NCI-H226 (cell line): ENCODE measurements at places on chromosomes 13 and 19.

DNA sequence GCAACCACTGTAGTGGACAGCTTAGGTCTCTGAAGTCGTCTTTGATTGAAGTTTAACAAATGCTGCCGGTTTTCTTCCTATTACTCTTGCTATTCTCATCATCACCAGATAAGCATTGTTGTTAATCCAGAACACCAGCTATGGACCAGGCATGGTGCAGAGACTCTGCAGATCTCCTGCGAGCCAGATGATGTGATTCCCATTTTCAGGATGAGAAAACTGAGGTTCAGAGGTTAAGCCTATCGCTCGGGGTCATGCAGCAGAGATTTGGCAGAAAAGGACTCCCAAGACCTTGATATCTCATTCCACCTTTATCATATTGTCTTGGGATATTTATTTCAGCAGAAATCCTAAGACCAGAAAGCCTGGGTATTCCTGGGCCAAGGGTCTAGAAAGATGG lies 16.5 kb upstream of the CABP5 start:
- DNase-seq, result no peak

- DNase-seq, result no peak
Observed at GRCh38 chr19:4609878-4610511, 29.3 kb upstream of the TNFAIP8L1 start.

DNA sequence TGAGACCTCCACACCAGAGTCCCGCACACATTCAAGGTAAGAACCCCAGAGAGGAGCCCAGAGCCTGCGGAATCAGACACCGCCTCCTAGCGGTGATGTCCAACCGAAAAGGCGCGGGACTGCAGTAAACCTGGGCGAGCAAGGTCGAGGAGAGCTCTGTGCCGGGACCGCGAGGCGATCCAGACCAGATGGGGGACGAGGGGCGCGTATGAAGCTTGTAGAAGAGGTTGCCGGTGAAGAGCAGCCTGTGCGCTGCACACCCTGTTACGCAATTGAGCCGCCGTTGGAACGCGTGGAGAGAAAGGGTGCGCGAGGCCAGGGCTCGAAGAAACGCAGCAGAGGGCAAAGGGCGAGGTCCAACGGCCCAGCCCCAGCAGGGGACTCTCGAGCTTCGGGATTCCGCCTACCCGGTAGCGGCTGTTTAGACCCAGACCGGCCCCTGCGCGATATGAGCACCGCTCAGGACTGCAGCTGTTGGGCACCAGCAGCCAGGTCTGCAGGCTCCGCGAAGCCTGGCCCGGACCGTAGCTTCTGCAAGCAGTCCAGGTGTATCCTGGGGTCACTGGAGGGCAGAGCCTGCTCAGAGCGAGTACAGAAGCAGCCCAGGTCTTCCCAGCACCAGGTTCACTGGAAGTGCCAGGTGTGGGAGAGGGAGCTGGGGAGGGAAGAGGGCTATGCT lies 65.9 kb upstream of the ZNF599 start:
- DNase-seq, result no peak

GRCh38 chr13:104025303-104025702 lies 959.1 kb upstream of the SLC10A2 start:
- DNase-seq, result no peak

GRCh38 chr19:5628919-5629481 lies 6.1 kb downstream of the SAFB start:
- no peak for DNase-seq
